Naive thymus-derived CD8-positive, alpha-beta T cell (primary cell): ENCODE measurements at places on chromosomes 11 and 22. TPM values are rescaled to one million over a fixed set of nuclear protein-coding genes. Genes with fewer than 3 reads are reported as not detected.

GALR3 gene
- not detected for total RNA-seq

ST14 gene
- total RNA-seq: 0.74 TPM

NXPE1 gene
- not detected for total RNA-seq

ZBTB44 gene
- total RNA-seq: 90.1 TPM

DPP3 gene
- 20.0 TPM for total RNA-seq

FAM83F gene
- total RNA-seq: 0.41 TPM

NXPE4 gene
- total RNA-seq: not detected

MB gene
- total RNA-seq: not detected

CDC42EP1 gene
- not detected for total RNA-seq

OTOG gene
- total RNA-seq: not detected

PANX3 gene
- total RNA-seq: not detected

SCN3B gene
- total RNA-seq: not detected

CARNS1 gene
- 18.5 TPM for total RNA-seq

ROBO4 gene
- total RNA-seq: not detected

CARD10 gene
- total RNA-seq: 1.2 TPM
